ENCODE measurements at places on chromosomes 7 and 10. TPM values are rescaled to one million over a fixed set of nuclear protein-coding genes. Genes with fewer than 3 reads are reported as not detected.

TRPV6 gene
- total RNA-seq: 27.7 TPM

C7orf33 gene
- total RNA-seq: not detected

STAG3 gene
- total RNA-seq: 1.9 TPM

ITGA8 gene
- 58.6 TPM for total RNA-seq

CCDC146 gene
- total RNA-seq: 11.7 TPM

MRLN gene
- not detected for total RNA-seq

CCL26 gene
- total RNA-seq: 1.1 TPM

LANCL2 gene
- total RNA-seq: 16.8 TPM

SPDYE11 gene
- total RNA-seq: not detected

CPXM2 gene
- total RNA-seq: 23.6 TPM

BMS1 gene
- 19.2 TPM for total RNA-seq

GSTO2 gene
- 47.0 TPM for total RNA-seq

SMO gene
- 12.5 TPM for total RNA-seq

ERVW-1 gene
- not detected for total RNA-seq

ZFAND2A gene
- total RNA-seq: 16.6 TPM

ANKIB1 gene
- 78.0 TPM for total RNA-seq

BHLHA15 gene
- total RNA-seq: 0.73 TPM

ZNF853 gene
- 9.4 TPM for total RNA-seq

RNF148 gene
- 3.5 TPM for total RNA-seq

SPDYE18 gene
- 1.7 TPM for total RNA-seq

TAX1BP1 gene
- 146 TPM for total RNA-seq

DPP6 gene
- not detected for total RNA-seq

TAS2R41 gene
- total RNA-seq: not detected

LRMDA gene
- total RNA-seq: 23.1 TPM

ZCCHC24 gene
- total RNA-seq: 33.9 TPM

IQUB gene
- total RNA-seq: 1.6 TPM

C10orf62 gene
- total RNA-seq: not detected

FBH1 gene
- total RNA-seq: 70.8 TPM

LIPM gene
- total RNA-seq: not detected

PILRA gene
- total RNA-seq: 21.6 TPM

All from ureter (tissue), 1 donor.